Pulmonary artery endothelial cell (primary cell): ENCODE measurements at places on chromosomes 13 and 19. TPM values are rescaled to one million over a fixed set of nuclear protein-coding genes. Genes with fewer than 3 reads are reported as not detected.

The IL17D gene
- total RNA-seq: 5.8 and 9.6 TPM in 2 replicates

The CABP5 gene
- total RNA-seq: not detected in 2 replicates

The ZNF98 gene
- not detected in 2 replicates for total RNA-seq

The PLA2G4C gene
- total RNA-seq: 58.5 and 59.5 TPM in 2 replicates

The SPTBN4 gene
- 0.20 and 0.28 TPM in 2 replicates for total RNA-seq

The CD37 gene
- total RNA-seq: not detected in 2 replicates

The ZIC5 gene
- total RNA-seq: not detected in 2 replicates

The WDR87 gene
- not detected in 2 replicates for total RNA-seq

The ZNF44 gene
- total RNA-seq: 5.0 and 6.7 TPM in 2 replicates

The SMIM44 gene
- not detected in 2 replicates for total RNA-seq

The NRTN gene
- total RNA-seq: 0.13 and 0.25 TPM in 2 replicates

The PNMA8B gene
- total RNA-seq: 0.07 and 0.11 TPM in 2 replicates

The CYP2B6 gene
- not detected in 2 replicates for total RNA-seq

The APLP1 gene
- 2.4 and 4.0 TPM in 2 replicates for total RNA-seq

The NAA16 gene
- 6.2 and 9.6 TPM in 2 replicates for total RNA-seq

The SIGLEC11 gene
- total RNA-seq: not detected in 2 replicates

The LHFPL6 gene
- total RNA-seq: 24.1 and 46.0 TPM in 2 replicates

The ZNF626 gene
- total RNA-seq: 6.7 and 8.7 TPM in 2 replicates

The F2RL3 gene
- 0.71 and 1.4 TPM in 2 replicates for total RNA-seq

The SPRY2 gene
- total RNA-seq: 18.5 and 32.4 TPM in 2 replicates
